ENCODE measurements at places on chromosomes 7 and 10.
A peak's percentile ranks its signal among the peaks of the same experiment; 100 is the strongest.

DNA sequence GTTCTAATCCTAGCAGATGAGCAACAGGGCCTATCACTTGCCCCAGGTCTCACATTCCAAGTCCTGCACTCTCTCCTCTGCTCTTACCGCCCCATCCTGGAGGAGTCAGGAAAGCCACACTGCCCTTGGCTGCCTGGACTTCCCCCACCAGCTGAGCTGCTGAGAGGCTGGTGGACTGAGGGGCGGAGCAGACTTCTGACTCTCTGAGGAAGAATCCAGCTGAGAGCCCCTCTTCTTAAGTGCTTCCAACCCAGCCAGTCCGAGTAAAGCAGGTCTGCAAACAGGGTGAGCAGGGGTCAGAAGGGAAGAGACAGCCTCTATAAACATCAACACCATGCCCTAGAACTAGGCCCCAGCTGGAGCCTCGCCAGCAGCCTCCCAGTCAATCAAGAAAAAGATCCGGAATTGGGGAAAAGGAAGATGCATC, 92.4 kb upstream of the TMEM72 start:
- DNase-seq, result no peak

DNA sequence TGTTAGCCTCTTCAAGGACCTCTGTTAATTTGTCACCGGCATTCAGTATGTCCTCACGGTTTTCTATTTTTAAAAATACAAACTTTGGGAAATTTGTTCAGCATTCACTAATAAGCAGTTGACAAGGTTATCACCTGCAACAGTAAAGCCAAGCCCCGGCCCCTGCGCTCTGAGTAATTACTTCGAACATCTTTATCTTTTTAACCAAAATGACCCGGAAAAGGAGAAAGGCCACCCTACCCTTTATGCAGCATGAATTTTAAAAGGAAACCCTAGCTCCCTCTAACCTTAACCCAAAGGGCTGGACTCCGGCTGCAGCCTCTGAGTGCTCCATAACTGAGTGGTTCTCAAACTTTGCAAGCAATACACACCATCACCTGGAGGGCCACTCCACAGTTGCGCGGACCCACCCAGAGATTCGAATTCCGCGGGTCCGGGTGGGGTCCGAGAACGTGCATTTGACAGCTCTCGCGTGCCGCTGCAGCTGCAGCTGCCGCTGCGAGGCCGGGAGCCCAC, 940 bp downstream of the NSMCE4A start:
- no peak for DNase-seq

DNA sequence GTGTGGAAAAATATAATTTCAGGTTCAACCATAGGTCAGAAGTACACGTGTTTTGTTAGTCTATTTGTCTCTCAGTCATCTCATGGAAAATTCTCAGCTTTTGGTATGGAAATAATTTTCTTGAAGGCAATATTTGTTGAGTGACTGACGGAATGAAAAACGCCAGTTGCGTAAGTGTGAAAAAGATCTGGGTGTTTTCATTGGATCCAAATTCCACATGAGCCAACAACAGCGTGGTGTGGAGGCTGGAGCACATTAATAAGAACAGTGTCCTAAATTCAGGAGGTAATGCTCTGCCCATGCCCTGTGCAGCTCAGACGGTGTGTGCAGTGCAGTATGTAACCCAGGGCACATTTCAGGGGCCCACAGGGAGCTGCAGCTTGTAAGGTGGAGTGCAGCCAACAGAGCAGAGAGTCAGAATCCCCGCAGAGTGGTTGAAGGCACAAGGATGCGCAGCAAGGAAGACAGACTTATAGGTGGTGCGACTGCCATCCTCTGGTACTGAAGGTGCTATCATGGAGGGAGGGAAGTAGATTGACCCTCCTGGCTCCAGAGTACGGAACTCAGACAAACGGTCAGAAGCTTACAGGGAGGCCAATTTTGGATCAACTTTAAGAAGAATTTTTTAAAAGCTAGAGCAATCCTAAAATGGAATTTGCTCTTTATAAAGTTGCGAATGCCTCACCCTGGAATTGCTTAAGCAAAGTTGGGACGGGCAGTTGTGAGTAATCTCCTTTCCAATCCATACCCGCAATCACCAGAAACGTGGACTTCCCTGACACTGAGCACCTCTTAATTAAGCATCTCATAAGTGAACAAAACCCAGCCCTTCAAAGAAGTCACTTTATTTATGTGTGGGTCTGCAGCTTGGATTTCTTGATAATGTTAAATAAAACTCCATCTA, 38.0 kb downstream of the EGFR start:
- peak; percentile 49 for DNase-seq

GRCh38 chr10:43000651-43001426, 76.0 kb upstream of the RET start:
- DNase-seq, result no peak

GRCh38 chr10:133044401-133044811, 43.3 kb upstream of the ADGRA1 start:
- no peak for DNase-seq

- DNase-seq, result no peak
Measured at GRCh38 chr10:59976909-59977308, 70.6 kb upstream of the CCDC6 start.

- no peak for DNase-seq
Measured at GRCh38 chr10:124175701-124176348, 82.4 kb upstream of the CHST15 start.

GRCh38 chr7:134741907-134742635, 37.4 kb upstream of the CALD1 start:
- peak; percentile 90 for DNase-seq

- peak; percentile 32 for DNase-seq
Measured at GRCh38 chr7:100719523-100720278, 567 bp upstream of the EPO start.

All from amniotic epithelial cell (primary cell).